Stimulated activated CD8-positive, alpha-beta memory T cell treated with anti-CD3 and anti-CD28 coated beads, Interleukin-4, amount 100 ng/mL, for 1 hour (primary cell): ENCODE measurements at places on chromosomes 7 and 10.

GRCh38 chr10:98376485-98376884 lies 38.5 kb downstream of the PYROXD2 start:
- DNase-seq: no peak

GRCh38 chr10:58362027-58362789 lies 23.0 kb upstream of the TFAM start:
- no peak for DNase-seq

GRCh38 chr10:102781090-102781920 lies 37.6 kb downstream of the WBP1L start:
- no peak for DNase-seq

GRCh38 chr7:157974678-157975230 lies 612.9 kb downstream of the PTPRN2 start:
- DNase-seq: no peak

GRCh38 chr7:116356979-116357378 lies 142.6 kb upstream of the CAV2 start:
- DNase-seq: no peak
